ENCODE measurements at places on chromosomes 12 and 14. TPM values are rescaled to one million over a fixed set of nuclear protein-coding genes. Genes with fewer than 3 reads are reported as not detected.

GRCh38 chr12:123483602-123484248 lies 25.8 kb downstream of the SNRNP35 start:
- no peak for DNase-seq

DNA sequence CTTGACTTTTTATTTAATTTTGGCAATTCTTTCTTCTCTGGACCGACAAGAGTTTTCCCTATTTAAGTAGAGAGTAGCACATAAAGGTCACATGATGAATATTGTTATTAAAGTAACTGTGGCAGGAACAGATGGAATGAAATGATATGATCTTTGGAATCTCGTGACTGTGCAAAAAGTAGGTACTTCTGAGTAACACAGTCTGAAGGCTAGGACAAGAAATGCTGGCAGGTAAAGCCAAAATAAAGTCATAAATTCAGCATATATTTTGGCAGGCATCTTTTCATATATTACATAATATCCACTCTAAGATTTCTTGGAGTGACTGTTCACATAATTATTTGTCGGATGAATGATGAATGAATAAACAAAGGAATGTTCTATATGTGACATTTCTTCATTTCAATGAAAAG lies 121.4 kb downstream of the EFCAB11 start:
- no peak for DNase-seq

DNA sequence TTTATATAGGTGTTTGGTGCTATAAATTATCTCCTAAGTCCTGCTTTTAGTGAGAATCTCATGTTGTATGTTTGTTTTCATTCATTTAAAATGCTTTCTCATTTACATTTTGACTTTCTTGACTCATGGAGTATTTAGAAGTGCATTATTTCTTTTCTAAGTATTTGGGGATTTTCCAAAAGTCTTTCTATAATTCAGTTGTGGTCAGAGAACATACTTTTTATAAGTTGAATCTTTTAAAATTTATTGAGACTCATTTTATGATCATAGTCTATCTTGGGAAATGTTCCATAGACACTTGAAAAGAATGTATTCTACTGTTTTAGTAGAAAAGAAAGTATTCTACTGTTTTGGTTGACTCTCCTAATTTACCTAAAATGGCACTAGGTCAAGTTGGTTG lies 168.2 kb downstream of the AKAP6 start:
- no peak for DNase-seq

- DNase-seq: no peak
Observed at GRCh38 chr12:64029013-64029857, 184.7 kb downstream of the SRGAP1 start.

GRCh38 chr12:563250-563781 lies 99.9 kb downstream of the NINJ2 start:
- DNase-seq: no peak

DNA sequence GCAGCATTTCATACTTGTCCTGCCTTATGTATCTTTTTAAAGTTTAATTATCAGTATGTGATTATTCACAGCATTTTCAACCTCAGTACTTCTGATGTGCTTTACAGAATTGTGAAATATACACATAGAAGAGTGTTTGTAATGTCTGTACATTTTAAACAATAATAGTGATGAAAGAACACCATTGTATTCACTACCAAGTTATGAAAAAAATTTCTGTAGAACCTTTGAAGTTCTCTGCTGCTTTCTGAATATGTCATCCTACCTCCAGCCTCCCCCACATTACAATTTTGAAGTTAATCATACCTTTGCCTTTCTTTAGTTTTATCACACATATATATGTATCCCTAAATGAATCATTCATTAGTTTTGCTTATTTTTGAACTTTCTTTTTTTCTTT lies 24.8 kb downstream of the FRMD6 start:
- DNase-seq: no peak

- no peak for DNase-seq
Observed at GRCh38 chr12:51771008-51771407, 77.5 kb downstream of the FIGNL2 start.

- DNase-seq: no peak
Observed at GRCh38 chr14:71165121-71166031, 258.1 kb downstream of the PCNX1 start.

DNA sequence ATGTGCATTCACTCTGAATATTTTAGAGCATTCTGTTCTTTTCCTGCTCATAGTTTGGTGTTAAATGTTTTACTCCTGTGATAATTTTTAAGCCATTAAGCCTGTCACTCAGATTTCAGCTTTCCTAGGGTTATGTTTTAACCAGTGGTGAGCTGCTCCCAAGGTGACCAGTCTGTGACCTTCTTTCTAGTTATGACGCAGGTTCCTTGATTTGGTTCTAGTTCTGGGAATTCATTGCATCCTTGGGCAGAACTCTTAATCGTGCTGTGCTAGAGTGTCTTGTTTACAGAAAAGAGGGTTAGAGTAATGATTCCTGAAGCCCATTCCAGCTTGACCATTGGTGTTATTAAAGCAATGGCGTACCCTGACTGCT lies 2.2 kb downstream of the GABARAPL1 start:
- DNase-seq: no peak

DNA sequence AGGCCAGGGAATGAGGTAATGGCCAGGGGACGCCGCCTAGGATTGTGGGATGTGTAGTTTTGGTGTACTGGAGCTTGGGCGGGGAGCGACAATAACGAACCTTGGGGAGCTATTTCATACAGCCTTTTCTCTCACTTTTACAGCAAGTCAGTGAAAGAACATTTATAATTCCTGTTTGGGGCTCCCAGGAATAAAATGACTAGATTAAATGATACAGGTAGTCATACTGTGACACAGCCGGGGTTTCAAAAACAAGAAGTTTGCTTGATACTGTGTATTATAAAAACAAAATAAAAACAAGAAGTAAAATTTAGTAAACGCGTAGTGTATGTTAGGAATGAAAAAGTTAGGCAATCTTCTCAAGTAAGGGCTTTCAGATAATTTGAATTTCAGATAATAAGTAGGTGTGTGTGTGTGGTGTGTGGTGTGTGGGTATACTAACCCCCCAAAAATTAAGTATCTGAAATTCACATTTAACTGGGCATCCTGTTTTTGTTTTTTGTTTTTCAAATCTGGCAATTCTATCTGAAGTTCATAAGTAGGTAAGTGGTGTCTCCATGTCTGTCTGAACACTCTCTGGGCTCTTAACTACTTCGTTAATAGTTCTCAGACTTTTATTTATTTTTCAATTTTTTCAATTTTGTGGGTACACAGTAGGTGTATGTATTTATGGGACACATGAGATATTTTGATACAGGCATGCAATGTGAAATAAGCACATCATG lies 458 bp upstream of the DCTN2 start:
- no peak for DNase-seq

GRCh38 chr12:63967358-63968145 lies 123.1 kb downstream of the SRGAP1 start:
- DNase-seq: no peak

- no peak for DNase-seq
Observed at GRCh38 chr12:129717438-129717837, 186.4 kb downstream of the TMEM132D start.

DNA sequence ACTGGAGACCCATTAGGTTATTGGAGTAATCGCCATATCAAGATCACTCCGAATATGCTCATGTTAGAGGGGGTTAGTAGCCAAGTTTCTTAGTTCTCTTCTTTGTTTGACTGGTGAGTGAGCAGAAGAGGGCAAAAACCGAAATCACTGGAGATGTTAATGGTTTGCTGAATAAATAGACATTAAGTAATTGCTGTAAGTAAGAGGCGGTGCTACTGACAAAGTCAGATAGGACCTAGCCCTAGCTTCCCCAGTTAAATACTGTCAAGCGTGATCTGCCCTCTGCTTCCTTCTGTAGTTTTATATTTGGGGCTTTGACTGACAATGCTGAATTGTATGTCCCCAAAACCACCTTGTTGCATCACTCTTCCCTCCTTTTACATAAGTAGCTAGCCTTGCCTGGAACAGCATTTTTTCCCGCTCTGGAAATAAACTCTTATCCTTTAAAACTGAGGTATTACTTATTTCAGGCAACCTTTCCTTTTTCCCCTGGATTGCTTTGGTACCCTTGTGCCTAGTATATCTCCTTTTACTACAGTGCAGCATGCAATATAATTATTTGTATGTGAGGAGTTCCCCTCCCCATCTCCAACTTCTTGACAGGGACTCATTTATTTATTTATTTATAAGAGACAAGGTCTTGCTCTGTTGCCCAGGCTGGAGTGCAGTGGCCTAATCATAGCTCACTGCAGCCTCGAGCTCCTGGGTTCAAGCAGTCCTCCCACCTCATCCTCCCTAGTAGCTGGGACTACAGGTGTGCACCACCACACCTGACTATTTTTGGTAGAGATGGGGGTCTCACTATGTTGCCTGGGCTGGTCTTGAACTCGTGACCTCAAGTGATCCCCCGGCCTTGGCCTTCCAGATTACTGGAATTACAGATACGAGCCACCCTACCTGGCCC lies 1.4 kb downstream of the SNRPF start:
- no peak for DNase-seq

The DACT1 gene
- polyA plus RNA-seq: 33.3 TPM

The P2RX2 gene
- 1.7 TPM for polyA plus RNA-seq

The ACVR1B gene
- 52.6 TPM for polyA plus RNA-seq

The AJUBA gene
- polyA plus RNA-seq: 97.2 TPM

The GLS2 gene
- 2.7 TPM for polyA plus RNA-seq

The PZP gene
- 0.55 TPM for polyA plus RNA-seq

The TMEM30B gene
- polyA plus RNA-seq: 11.3 TPM
